Common myeloid progenitor, CD34-positive (primary cell): ENCODE measurements at places on chromosomes 11 and 22.

- no peak for DNase-seq
Measured at GRCh38 chr11:15334766-15335165, 220.0 kb downstream of the INSC start.

DNA sequence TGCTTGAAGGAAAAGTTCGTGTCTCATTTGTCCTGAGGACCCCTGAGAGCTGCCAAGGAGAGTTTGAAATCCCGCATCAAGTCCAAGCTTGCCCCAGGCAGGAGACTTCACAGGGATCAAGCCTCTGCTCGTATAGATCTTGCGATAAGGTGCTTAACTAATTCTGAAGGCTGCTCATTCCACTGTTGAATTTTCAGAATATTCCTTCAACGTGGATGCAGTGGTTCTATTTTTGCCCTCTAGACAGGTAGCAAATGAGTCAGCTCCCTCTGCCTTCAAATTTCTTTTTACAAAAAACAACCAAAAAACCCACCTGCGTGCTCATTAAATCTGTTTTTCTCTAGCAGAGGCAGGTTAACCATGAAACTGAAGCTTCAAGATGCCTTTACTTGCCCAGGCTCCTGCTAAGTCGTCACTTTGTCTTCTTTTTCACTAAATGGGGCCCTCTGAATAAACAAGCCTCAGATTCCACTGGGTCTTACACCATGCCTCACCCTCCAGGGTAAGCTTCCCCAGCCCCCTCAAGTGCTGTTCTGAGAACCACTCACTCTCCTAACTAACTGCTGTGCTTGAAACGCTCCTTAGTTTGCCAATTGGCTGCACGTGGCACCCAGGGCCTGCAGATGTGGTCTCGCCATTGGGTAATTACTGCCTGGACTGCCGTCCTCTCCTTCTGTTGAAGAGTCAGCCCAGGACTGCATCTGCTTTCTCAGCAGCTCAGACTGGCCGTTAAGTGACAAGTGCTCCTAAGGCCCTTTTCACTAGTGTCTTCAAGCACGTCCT is 105.0 kb downstream of the TRPC6 start:
- no peak for DNase-seq

DNA sequence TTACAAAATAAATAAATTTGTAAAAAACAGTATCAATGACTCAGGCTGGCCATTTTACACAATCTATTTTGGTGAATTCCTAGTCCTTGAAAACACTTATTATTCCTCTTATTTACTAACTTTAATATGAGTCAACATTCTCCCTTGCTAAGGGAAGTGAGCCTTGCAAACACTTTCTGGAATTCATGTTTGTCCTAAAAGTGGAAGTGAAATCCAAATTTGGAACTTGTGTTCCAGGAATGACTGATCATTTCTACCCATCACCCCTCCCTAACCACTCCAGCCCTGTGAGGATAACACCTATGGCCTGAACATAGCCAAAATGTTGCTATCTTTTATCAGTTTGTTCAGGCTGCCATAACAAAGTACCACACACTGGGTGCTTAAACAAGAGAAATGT is 83.1 kb downstream of the OR5AK2 start:
- no peak for DNase-seq

DNA sequence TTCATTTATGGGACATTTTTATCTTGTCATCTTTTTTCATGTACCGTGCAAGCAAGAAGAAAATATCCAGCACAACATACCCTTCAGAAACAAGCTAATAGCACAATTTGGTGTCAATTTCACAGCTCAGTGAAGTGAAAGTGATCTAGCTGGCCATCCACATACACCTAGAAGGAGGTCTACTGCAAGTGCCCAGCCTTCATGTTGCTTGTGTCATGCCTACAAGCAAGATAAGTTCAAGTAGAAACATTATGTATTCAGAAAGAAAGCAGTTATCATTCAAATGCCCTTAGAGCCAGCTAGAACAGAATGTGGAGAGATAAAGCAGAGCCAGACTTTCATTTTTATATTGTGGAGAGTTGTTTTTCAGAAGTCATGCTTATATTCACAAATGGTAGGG is 325.7 kb upstream of the PITPNB start:
- peak; percentile 2 for DNase-seq

GRCh38 chr11:36098087-36098486 is 154.2 kb downstream of the LDLRAD3 start:
- no peak for DNase-seq

DNA sequence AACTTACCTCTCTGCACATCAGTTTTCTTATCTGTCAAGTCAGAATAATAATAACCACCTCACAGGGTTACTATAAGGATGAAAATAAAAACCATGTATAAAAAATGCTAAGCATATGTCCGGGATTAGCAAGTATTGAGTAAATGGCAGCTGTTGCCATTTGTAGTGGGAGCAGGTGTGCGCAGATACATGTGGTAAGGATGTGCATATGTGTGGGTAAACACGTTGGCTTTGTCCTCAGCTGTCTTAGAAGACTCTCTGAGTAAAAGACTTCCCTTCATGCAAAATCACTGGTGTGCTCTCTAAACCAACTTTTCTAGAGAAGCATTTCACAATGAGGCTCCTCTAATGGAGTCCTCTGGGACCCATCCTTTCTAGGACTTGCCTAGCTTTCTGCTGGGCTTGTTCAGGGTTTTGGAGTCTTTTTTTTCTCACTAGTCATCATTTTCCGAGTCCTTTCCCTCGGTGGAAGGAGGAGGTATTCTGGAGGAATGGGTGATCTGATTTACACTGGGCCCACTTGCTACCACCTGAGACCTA is 62.4 kb downstream of the NELL1 start:
- DNase-seq: no peak

GRCh38 chr11:62555464-62556107 is 9.0 kb upstream of the AHNAK start:
- DNase-seq: peak; percentile 91

DNA sequence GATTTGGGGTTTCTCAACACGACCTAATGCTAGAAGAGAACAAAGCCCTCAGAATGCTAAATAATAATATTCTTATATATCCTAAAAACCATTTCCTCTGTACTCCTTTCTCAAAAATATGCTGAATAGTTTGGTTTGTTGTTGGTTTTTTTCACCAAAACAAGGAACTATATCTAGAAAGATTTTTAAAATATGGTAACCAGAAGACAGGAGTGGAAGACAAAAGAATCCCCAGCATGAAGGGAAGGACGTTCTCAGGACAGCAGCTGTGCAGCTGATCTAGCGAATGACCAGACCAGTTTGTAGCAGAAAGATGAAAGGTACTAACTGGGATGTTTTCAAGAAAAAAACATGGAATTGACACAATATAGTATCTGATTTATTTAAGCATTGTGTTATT is 19.3 kb downstream of the FEZ1 start:
- DNase-seq: no peak

DNA sequence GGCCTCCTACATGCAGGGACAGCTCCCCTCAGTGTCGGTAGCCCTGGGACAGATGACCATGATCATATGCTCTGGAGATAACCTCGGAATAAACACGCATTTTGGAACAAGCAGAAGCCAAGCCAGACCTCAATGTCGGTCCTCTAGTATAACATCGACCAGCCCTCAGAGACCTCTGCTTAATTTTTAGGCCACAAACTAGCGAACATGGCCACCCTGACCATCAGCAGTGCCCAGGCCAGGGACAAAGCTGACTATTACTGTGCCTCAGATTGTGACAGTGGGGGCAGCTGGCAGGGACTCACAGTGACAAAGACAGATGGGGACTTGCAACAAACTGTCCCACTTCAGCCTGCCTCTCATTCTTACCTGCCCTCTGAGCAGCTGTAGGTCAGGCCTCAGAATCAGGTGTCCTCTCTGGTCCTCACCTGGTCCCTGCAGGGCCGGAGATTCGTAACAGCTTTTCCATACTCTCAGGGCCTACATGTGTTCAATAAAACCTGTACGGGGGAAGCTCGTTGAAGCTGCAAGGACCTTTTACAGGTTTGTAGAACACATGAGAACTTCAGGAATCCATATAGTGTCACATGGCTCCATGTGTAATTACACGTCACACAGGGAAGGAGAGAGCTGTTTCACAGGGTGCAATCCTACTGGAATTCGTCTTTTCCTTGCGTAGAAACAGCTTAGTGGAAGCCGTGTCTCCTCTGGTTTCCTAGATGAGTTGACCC is 72.8 kb upstream of the IGLL5 start:
- no peak for DNase-seq
